ENCODE measurements at places on chromosomes 3 and 15. TPM values are rescaled to one million over a fixed set of nuclear protein-coding genes. Genes with fewer than 3 reads are reported as not detected.

The PTPRG gene
- 0.17 TPM for polyA plus RNA-seq

The GOLGA8G gene
- polyA plus RNA-seq: not detected

The CYP8B1 gene
- polyA plus RNA-seq: not detected

The SNX22 gene
- 95.8 TPM for polyA plus RNA-seq

The ARNT2 gene
- polyA plus RNA-seq: not detected

The CAMK2N2 gene
- polyA plus RNA-seq: not detected

The ECE2 gene
- not detected for polyA plus RNA-seq

The ZNF662 gene
- not detected for polyA plus RNA-seq

The STIMATE gene
- 5.3 TPM for polyA plus RNA-seq

The FBXL22 gene
- polyA plus RNA-seq: 0.48 TPM

The LTF gene
- 2.5 TPM for polyA plus RNA-seq

The POLQ gene
- not detected for polyA plus RNA-seq

The AADACL2 gene
- not detected for polyA plus RNA-seq

The IL17RD gene
- polyA plus RNA-seq: not detected

The SLC28A1 gene
- polyA plus RNA-seq: not detected

The SLC24A5 gene
- polyA plus RNA-seq: not detected

The VEPH1 gene
- polyA plus RNA-seq: not detected

The CCRL2 gene
- polyA plus RNA-seq: 0.77 TPM

The PRR20G gene
- polyA plus RNA-seq: not detected

The THRB gene
- 1.8 TPM for polyA plus RNA-seq

The UBAP1L gene
- polyA plus RNA-seq: 0.12 TPM

The FEZF2 gene
- not detected for polyA plus RNA-seq

The EAF2 gene
- polyA plus RNA-seq: 438 TPM

The UQCC5 gene
- 25.0 TPM for polyA plus RNA-seq

The WWTR1 gene
- not detected for polyA plus RNA-seq

The PLCL2 gene
- 66.4 TPM for polyA plus RNA-seq

The RARB gene
- not detected for polyA plus RNA-seq

The PKM gene
- 175 TPM for polyA plus RNA-seq

The CLDN16 gene
- not detected for polyA plus RNA-seq

The CXCR6 gene
- polyA plus RNA-seq: 0.73 TPM

The GALNT15 gene
- not detected for polyA plus RNA-seq

The GOLGA6D gene
- not detected for polyA plus RNA-seq

The ST6GAL1 gene
- polyA plus RNA-seq: 262 TPM

The FMN1 gene
- polyA plus RNA-seq: 0.44 TPM

The SRGAP3 gene
- polyA plus RNA-seq: 0.36 TPM

The CYP1A2 gene
- polyA plus RNA-seq: not detected

The MYO5A gene
- polyA plus RNA-seq: 3.8 TPM

The CYP11A1 gene
- not detected for polyA plus RNA-seq

The ACAN gene
- not detected for polyA plus RNA-seq

The SAMD7 gene
- 0.11 TPM for polyA plus RNA-seq

The CORO2B gene
- 6.1 TPM for polyA plus RNA-seq

The VPS13C gene
- 31.3 TPM for polyA plus RNA-seq

The LNP1 gene
- polyA plus RNA-seq: not detected

The AP2M1 gene
- 214 TPM for polyA plus RNA-seq

The SLC27A2 gene
- not detected for polyA plus RNA-seq

The PARL gene
- 125 TPM for polyA plus RNA-seq

The CFAP100 gene
- not detected for polyA plus RNA-seq

The LTK gene
- not detected for polyA plus RNA-seq

The GLDN gene
- not detected for polyA plus RNA-seq

The SIAH2 gene
- polyA plus RNA-seq: 121 TPM

Data from naive B cell (primary cell).